Ascending aorta (tissue), 2 donors: ENCODE measurements at places on chromosomes 5 and 9.

DNA sequence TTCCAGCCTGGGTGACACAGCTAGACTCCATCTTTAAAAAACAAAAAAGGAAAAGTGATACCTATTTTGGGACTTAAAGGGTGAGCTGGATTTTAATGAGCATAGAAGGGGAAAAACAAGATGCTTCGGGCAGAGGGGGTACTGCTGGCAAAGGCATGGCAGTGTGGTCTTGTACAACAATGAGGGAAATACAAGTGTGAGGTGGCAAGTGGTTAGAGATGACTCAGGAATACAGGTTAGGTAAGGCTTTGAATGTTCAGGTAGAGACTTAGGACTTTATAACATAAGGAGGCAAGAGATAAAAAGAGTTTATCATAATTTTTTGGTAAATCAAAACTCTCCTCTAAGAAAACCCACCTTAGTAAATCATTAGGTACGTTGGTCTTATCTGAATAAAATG, 132.9 kb downstream of the FBN2 start:
- DNase-seq, result no peak

DNA sequence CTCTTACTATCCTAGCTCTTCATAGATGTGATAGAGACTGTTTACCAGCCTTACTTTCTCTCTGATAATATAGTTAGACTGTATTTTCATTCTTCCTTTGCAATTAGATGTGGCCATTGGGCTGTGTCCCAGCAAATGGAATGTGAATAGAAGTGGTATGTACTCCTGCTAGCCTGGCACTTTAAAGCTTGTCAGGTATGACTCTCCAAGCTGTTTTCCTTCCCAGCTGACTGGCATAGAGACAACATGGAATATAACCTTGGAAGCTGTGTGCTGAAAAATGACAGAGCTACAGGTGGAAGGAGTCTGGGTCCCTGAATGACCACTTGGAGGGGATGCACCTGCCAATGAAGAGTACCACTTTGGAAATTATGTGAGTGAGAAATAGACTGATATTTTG, 116.2 kb downstream of the DIRAS2 start:
- no peak for DNase-seq

DNA sequence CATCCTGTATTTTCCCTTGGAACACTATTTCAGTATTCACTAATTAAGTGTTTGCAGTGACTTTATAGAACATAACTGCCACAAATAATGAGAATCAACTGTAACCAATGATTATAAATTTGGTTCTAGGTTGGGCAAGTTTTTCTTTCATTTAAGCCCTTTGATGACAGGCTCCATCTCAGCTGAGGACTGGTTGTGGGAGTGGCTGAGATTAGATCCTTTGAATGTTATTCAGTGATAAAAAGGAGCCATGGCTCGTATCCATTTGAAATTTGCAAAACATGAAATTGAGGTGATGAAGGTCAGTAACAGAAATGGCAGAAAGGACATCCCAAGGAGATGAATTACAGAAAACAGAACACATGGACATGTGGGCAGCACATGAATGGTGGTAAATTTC, 138.1 kb upstream of the PCA3 start:
- DNase-seq, result no peak

DNA sequence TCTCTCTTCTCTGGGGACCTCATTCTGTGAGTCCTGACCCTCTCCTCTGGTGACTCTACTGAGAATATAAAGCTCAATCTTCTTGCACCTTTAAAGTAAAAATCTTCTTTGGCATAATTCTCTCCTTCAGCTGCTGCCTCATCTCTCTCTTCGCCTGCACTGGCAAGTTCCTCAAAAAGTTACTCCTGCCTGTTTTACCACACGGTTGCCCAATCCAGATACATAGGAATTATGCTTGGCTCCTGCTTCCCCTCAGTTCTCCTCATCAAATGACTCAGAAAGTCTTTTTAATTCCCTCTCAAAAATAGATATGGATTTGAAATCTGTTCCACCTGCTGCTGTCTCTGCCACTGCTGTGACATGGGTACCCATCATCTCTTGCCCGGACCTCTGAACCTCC, 14.4 kb upstream of the HRCT1 start:
- DNase-seq, result no peak

DNA sequence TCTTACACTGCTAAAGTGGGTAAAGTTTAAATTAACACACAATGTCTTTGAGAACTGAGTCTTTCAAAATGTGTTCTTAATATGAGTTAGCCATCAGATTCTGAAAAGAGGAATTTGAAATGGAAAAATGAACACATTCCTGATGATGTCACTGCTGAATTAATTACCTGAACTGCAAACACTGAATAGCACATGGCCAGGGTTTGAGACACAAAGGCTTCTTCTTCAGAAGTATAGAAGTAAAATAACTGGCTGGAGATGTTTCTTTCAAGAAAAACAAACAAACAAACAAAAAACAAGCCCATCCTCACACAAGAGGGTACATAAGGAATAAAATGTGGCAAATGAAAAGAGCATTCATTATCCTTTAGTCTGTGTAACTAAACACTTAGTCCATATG, 7.1 kb downstream of the GLIS3 start:
- DNase-seq, result no peak

GRCh38 chr5:60535198-60535597, 164.8 kb downstream of the DEPDC1B start:
- no peak for DNase-seq

- DNase-seq, result no peak
Measured at GRCh38 chr5:153883854-153884611, 154.7 kb downstream of the FAM114A2 start.
